Fibroblast of skin of left biceps (primary cell): ENCODE measurements at places on chromosomes 4 and X.

DNA sequence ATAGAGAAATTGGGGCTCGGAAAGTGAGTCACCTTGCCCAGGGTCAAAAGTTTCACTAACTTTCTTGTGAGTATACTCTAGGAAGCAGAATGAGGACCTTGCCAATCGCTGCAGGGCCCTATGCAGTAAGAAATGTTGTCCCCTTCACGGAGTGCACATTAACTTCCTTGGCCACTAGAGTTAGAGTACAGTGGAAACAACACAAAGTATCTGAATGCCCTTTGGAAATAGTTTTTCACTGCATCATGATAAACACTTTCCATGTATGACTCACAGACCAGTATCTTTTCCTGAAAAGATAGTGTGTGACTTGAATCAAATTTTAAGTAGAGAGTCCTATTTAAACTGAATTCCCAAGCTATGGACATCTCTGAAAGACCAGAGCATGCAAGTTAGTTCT lies 45.5 kb upstream of the STK26 start:
- no peak for DNase-seq

- no peak for DNase-seq
Observed at GRCh38 chr4:41125558-41126311, 88.6 kb downstream of the APBB2 start.

DNA sequence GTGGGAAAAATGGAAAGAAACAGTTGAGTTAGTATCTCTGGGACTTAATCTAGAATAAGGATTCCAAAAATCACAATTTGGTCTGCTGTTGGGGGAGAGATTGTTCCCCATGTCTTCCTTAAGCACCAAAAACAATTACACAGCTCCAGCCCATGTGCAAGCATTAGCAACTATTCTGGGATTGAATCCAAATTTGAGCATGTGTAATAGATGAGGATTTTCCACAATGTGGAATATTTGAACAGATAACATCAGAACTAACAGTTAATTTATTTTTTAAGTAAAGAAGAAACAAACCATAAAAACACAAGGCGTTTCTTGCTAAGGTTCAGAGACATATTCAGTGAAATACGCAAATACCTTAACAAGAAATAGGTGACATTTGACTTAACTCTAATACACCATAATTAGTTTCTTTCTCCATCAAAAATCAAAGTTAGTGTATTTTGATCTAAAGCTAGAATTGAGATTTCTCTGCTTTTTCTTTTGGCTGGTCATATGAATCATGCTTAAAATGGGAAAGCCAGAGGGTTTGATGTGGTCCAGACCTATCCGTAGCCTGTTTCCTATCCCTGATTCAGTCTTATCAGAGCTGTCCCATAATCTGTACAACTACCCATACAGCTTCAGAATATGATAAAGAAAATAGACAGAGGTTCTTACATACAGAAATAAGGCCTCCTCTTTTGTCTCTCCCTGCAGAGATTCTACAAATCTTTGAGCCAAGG lies 413.4 kb downstream of the PACRGL start:
- no peak for DNase-seq

DNA sequence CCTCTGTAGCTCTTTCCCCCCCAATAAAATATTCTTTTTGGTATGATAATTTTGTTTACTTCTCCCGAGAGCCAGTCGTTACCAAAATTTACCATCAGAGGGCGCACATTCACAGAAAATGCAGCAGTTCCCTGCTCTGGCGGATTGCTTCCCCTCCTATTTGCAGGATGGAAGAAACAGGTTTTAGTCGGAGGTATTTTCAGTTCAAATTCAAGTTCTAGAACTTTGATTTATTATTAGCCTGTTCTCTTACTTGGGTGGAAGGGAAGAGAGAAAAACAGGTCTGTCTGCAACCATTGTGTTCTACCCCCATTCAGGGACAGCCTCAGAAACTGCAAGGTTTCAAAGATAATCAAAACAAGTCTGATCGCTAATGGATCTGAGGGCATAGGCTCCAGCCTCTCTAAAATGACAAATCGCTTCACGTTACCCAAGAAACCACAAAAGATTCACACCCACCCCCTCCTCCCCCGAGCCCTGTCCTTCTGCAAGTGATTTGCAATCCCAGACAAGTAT lies 263.8 kb upstream of the RPS6KA3 start:
- no peak for DNase-seq

- peak; percentile 88 for DNase-seq
Observed at GRCh38 chr4:165461159-165461821, 82.5 kb downstream of the CPE start.

- peak; percentile 0 for DNase-seq
Observed at GRCh38 chrX:103063191-103063845, 653 bp downstream of the BEX1 start.

- DNase-seq = no peak
Observed at GRCh38 chrX:50577326-50577725, 106.7 kb upstream of the DGKK start.

DNA sequence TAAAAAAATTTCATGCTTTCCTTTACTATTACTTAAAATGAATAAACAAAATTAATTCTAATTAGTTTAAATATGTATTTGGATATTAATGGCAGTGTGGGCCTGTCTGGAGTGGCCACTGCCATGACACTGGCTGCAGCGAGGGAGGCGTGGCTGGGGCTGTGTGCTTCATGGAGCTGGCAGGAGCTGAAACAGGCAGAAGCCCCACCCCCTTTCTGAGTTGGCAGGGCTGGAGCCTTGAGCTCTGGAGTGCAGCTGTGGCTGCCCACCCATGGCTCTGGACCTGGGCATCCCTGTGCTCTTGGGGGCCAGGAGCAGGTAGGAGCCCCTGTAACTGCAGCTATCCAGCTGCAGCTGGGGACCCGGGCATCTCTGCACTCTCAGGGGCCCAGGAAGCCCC lies 8.2 kb upstream of the HSD17B11 start:
- no peak for DNase-seq

DNA sequence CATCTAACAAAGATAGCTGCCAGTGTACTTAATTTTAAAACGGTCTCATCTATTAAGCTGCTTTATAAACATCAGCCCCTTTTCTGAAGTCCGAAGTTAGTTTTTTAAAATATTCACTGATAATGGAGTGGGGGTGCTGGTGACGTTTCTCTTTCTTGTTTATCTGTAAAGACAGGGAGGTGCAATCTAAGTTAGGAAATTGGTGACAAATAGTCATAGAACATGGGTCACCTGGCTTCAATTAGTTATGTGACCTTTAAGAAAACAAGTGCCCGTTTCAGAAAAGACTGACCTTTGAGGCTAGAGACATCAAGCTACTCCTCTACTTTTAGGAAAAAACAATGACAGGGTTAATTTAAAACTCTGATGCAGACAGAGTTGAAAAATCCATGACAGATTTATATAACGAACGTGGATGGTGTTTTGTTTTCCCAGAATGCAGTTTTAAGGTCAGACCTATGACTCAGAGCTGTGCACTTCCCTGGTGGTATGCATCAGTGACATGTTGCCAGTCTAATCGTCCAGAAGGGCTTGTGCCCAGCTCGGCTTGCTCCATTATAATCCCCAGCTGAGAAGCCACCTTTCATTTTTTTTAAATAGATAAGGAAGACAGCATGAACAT lies 38.2 kb downstream of the FHL1 start:
- no peak for DNase-seq

DNA sequence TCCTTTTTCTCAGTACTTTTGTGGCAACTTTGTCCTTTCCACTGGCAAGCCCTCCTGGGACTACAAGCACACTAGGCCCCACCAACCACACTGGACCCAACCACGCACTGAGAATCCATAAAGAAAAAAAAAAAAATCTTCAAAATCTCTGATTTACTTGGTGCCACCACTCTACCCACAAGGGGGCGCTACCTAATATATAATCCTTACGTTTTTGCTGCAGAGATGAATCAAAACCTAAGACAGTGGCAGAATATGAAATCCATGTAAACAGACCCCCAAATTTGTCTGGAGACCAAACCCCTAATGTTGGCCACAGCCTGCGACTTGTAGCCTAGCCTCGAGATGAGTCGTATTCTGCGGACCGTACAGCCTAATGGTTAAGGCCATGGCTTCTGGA lies 63.5 kb upstream of the ARHGAP36 start:
- DNase-seq = no peak
